ENCODE measurements at places on chromosomes 7 and 10.

- no peaks in the 10 kb centered on the region for H3K36me3 ChIP-seq
- no peak overlapping the region for H3K27ac ChIP-seq
- H3K27me3 ChIP-seq: peaks cover 4% of the 10 kb centered on the region
- H3K4me3 ChIP-seq: no peak overlapping the region
- peaks cover 3% of the 10 kb centered on the region for H3K4me1 ChIP-seq
Measured at GRCh38 chr7:27375958-27376357, 133.4 kb downstream of the EVX1 start.

- peaks cover 1% of the 10 kb centered on the region for H3K36me3 ChIP-seq
- peaks cover 3% of the 10 kb centered on the region for H3K27me3 ChIP-seq
- no peaks in the 10 kb centered on the region for H3K4me1 ChIP-seq
Measured at GRCh38 chr7:140222814-140223213, 46.0 kb upstream of the KDM7A start.

GRCh38 chr10:19468413-19468812 lies 347.8 kb upstream of the PLXDC2 start:
- H3K27ac ChIP-seq: no peak overlapping the region
- H3K36me3 ChIP-seq: no peaks in the 10 kb centered on the region
- no peaks in the 10 kb centered on the region for H3K4me1 ChIP-seq

DNA sequence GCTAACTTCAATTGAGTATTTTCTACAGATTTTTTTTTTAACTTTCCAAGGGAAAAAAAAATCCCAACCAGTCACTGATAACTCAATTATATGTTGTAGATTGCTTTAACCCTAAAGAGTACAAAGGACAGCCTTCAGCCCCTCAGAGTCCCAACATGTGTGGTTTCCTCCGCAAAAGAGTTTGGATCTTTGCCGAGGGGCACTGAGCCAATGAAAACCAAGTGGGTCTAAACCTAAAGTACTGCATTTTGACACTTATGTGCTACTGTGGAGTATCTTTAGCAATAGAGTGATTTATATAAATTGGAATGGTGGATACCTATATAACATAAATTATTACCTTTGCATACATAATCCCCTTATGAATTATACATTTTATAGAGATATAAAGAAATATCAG lies 91.5 kb downstream of the SEMA3D start:
- H3K4me3 ChIP-seq: no peak overlapping the region
- H3K4me1 ChIP-seq: no peaks in the 10 kb centered on the region
- no peaks in the 10 kb centered on the region for H3K36me3 ChIP-seq
- H3K27me3 ChIP-seq: no peaks in the 10 kb centered on the region
- no peak for DNase-seq

- DNase-seq: no peak
- peaks cover 6% of the 10 kb centered on the region for H3K4me1 ChIP-seq
- H3K27me3 ChIP-seq: peaks cover 1% of the 10 kb centered on the region
- H3K27ac ChIP-seq: no peak within 1 kb of the TSS
Measured at GRCh38 chr10:122845783-122846332, at the start of gene CUZD1. Gene CUZD1 (minus strand): TSS chr10:122845857. CDS start chr10:122845843, 14 bp downstream.

- no peaks in the 10 kb centered on the region for H3K4me1 ChIP-seq
- H3K4me3 ChIP-seq: no peak overlapping the region
- no peaks in the 10 kb centered on the region for H3K36me3 ChIP-seq
- H3K27ac ChIP-seq: no peak overlapping the region
Measured at GRCh38 chr7:95367606-95368005, 28.6 kb downstream of the PON3 start.

DNA sequence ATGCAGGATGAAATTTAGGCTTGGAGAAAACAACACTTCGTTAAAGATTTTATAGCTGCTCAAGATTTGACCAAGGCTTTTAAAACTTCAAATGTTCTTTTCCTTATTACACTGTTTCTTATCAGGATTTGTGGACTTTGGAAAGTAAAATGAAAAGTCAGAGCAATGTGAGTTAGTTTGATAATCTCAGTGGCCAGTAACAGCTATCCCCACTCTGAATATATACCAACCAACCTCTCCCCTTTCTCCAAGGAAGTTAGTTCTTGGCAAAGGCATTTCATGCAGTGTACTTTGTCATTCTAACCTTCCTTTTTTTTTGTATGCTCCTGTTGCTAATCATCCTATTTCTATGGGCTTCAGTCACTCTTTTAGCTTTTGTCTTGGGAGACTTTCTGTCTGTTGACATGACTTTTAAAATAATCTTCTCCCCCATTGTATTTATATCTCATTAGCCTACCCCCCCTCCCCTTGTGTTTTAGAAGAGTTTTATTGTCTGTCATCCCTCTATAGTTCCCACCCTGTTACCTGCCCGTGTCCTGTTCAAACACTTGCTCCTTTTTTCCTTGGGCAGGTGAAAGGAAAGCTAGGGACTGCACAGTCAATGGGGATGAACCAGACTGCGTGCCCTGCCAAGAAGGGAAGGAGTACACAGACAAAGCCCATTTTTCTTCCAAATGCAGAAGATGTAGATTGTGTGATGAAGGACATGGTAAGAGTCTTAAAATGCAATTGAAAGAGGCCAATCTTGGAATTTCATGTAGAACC lies 16.7 kb downstream of the FAS start:
- no peaks in the 10 kb centered on the region for H3K36me3 ChIP-seq
- no peak overlapping the region for H3K27ac ChIP-seq
- no peak for DNase-seq
- H3K4me1 ChIP-seq: no peaks in the 10 kb centered on the region

GRCh38 chr7:116170180-116170579 lies 40.2 kb upstream of the TES start:
- peaks cover 3% of the 10 kb centered on the region for H3K36me3 ChIP-seq
- H3K27ac ChIP-seq: no peak overlapping the region
- no peak overlapping the region for H3K4me3 ChIP-seq
- H3K4me1 ChIP-seq: no peaks in the 10 kb centered on the region

DNA sequence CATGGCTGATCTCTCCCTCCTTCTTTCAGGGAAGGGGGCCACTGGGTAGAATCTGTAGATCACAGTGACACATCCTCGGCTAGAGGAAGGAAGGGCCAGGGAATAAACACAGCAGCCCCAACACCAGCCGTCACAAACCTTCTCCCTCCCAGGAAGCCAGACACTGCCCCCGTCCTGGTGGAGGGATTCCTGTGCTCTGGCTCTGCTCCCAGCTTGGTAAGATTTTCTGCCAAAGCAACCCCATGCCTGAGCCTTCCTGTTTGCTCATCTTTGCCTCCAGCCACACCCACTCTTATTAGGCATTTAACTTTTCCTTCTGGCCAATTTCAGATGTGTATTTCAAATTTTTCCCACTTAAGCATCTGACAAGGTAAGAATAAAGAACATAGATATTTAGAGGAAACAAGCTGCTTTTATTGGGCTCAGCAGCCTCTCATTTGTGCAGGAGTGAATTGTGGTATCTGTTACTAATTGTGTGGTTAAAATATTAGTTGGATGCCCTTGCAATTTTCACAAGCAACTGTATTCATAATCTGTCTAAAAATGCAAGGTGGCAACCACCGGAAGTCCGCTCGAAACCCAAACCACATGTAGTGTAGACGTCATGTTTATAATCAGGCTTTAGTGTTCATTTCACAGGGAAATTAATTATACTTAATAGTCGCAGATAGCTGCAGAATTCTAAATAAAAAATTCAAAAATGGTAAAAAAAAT lies 13.2 kb upstream of the NPS start:
- H3K27me3 ChIP-seq: peaks cover 5% of the 10 kb centered on the region
- H3K4me3 ChIP-seq: no peak overlapping the region
- no peaks in the 10 kb centered on the region for H3K4me1 ChIP-seq

DNA sequence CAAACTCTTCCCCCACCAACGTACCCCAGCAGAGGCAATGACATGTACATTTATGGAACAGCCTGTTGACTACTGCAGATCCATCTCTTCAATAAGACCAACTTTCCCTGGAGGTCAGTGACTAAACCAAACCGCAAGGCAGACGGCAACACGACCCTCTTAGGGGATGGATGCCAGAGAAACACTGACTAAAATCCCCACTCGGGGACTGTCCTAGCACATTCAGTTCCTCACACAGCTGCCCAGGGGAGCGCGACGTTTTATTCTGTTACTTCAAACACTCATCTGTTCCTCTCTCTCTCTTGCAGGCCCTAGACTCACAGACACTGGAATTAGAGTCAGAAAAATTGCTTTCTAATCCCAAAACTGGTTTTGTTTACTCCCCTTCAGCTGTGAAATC lies 146.5 kb upstream of the PRSS1 start:
- H3K4me1 ChIP-seq: peaks cover 16% of the 10 kb centered on the region
- peak overlapping the region; percentile 3 for H3K27ac ChIP-seq
- no peaks in the 10 kb centered on the region for H3K36me3 ChIP-seq
- H3K27me3 ChIP-seq: no peaks in the 10 kb centered on the region
- DNase-seq: peak; percentile 21
- H3K4me3 ChIP-seq: no peak overlapping the region

DNA sequence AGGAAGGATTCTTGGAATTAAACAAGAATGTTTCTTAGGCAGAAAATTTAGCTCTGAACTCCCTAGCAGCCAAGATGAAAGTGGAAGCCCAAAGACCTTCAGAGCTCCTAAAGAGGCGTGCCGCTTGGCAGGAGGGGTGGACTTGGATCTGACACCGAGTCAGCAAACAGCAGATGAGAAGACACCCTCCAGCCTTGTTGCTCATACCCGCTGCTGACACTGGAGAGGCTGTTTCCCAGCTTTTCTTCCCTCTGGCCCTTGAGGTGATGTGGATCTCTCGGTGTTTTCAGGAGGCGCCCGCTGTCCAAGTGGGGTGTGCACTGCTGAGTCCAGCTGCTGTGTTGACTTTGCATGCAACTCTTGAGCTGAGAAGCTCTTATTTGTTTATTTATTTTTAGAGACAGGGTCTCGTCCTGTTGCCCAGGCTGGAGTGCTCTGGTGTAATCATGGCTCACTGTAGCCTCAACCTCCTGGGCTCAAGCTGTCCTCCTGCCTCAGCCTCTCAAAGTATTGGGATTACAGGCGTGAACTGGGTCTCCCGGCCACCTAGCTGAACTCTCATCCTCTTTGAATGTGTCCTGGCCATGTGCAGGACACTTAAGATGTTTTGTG lies 21.5 kb downstream of the SLC18A2 start:
- H3K27me3 ChIP-seq: peaks cover 10% of the 10 kb centered on the region
- no peak overlapping the region for H3K27ac ChIP-seq
- no peak overlapping the region for H3K4me3 ChIP-seq
- H3K36me3 ChIP-seq: peaks cover 8% of the 10 kb centered on the region
- peaks cover 44% of the 10 kb centered on the region for H3K4me1 ChIP-seq

GRCh38 chr10:71075086-71075758 lies 137.1 kb upstream of the UNC5B start:
- peaks cover 17% of the 10 kb centered on the region for H3K4me1 ChIP-seq
- H3K36me3 ChIP-seq: no peaks in the 10 kb centered on the region
- H3K4me3 ChIP-seq: no peak overlapping the region
- no peak for DNase-seq
- no peak overlapping the region for H3K27ac ChIP-seq
- H3K27me3 ChIP-seq: peaks cover 24% of the 10 kb centered on the region
